ENCODE measurements at places on chromosomes 1 and 21.

- DNase-seq = no peak
These were observed 13.4 kb upstream of the PIAS3 start for GRCh38 chr1:145871994-145872924.

- no peak for DNase-seq
These were observed 1.2 kb downstream of the TRABD2B start for GRCh38 chr1:47996060-47996405.

- no peak for DNase-seq
These were observed 30.6 kb downstream of the EPS15 start for GRCh38 chr1:51488372-51489050.

DNA sequence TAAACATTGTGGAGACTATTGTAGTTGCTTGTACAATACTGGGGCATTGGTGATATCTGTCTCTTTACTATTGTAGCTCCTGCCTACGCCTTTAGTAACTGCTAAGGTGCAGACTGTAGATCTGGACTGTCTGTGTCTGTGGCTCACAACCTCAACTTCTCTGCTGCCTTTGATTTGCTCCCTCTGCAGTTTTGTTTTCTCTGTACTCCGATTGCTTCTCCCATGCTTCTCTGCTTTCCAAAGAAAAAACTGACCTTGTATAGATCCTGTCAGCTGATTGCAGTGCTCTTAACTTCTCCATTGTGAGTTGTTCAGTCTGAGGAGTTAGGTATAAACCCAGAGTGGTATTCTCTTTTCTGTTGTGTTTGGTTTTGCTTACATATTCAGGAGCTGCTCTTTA, 15.3 kb downstream of the MAGI3 start:
- no peak for DNase-seq

DNA sequence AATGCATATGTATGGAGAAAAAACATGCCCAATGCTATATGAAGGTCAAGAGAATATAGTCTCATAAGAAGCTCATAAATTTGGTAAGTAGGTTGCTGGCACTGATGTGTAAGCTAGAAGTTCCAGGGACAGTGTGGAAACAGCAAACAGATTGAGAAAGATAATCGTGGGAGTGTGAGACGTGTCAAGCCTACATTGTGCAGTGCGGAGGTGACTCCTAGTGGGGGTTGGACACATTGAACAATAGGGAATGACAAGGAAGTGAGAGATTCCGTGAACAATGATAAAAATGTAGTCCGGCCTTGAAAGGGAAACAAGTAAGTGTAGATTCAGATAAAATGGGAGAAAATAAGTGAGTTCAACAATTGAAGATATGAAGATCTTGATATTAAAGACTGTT, 788.4 kb upstream of the PRMT6 start:
- DNase-seq = no peak

- DNase-seq = no peak
These were observed 372 bp downstream of the SLC25A44 start for GRCh38 chr1:156194300-156194652.

DNA sequence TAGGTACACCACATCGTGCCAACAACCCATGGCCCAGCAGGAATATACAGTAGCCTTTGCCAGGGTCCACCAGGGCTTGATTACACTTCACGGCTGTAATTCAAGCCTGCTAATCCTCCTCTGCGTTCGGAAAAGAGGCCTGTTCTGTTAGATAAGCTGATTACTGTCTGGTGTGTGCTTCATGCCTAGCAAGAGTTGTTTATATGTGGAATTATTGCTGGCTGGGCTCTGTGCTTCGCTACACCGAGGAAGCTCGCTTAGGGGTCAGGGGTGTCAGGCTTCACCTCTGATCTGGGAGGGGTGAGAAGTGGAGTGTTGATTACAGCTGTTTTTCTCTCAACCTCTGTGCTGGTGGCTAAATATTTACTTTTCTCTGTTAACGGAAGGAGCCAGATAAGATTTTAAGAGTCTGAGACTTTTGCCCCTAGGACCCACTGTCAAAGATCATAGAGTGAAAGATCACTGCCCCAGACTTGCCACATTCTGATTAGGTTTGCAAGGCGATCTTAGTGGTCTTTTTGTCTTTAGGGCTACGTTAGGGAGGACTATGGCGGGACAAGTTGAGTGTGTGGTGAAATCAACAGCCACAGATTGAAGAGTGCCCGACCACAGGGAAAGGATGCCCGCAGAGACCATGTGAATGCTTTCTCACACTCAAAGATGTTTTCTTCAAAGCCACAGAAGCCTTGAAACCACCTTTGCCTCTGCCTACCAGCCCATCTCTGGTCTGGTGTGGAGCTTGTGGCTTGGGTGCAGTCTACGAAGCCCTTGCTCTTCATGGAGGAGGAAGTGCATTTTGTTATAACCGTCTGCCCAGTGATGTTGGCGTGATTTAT, 216.1 kb downstream of the PBX1 start:
- no peak for DNase-seq

GRCh38 chr1:163320891-163321290, 863 bp upstream of the NUF2 start:
- DNase-seq = no peak

GRCh38 chr1:228875741-228876140, 140.5 kb downstream of the RHOU start:
- DNase-seq = no peak

- no peak for DNase-seq
These were observed 21.8 kb downstream of the POFUT2 start for GRCh38 chr21:45265721-45266517.

GRCh38 chr1:221611656-221612046, 130.2 kb downstream of the DUSP10 start:
- DNase-seq = no peak

GRCh38 chr1:217138799-217139466, 415.7 kb upstream of the ESRRG start:
- DNase-seq = no peak

- no peak for DNase-seq
These were observed 65.8 kb downstream of the RHOU start for GRCh38 chr1:228801068-228801467.

DNA sequence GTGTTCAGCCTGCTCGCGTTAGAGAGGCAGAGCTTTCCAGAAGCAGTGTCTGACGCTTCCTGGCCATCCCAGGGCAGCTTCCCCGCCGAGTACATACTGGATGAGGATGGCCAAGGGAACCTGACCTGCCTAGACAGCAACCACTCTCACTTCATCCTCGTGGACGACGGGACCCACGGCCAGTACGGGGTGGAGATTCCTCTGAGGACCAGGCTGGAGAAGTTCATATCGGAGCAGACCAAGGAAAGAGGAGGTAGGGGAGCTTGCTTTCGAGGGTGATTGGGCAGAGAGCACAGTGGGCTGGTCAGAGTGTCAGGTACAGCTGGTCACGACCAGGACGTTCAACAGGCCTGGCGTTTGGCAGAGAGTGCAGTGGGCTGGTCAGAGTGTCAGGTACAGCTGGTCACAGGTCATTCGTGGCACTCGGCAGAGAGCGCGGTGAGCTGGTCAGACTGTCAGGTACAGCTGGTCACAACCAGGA, 22.4 kb downstream of the TRPM2 start:
- DNase-seq = no peak

DNA sequence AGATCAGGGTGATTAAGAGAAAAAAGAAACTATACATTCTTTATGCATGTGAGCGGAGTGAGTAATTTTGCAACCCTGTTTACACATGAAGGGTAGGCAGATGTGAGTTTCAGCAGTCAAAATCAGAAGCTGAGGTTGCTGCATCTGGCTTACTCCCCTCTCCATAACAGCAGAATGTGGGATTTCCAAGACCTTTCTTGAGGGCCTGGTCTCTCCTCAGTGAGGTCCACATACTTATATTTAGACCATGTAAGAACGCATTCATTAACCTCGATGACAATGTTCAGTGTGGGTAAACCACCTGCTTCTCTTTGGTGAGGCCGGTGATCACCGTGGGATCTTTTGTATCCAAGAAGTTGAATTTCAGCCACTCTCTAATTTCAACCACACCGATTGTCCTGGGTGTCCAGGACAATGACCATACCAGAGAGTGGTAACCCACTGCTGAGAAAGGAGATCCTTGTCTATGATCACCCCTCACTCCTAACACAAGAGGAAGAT, 18.7 kb upstream of the RAP1A start:
- no peak for DNase-seq

DNA sequence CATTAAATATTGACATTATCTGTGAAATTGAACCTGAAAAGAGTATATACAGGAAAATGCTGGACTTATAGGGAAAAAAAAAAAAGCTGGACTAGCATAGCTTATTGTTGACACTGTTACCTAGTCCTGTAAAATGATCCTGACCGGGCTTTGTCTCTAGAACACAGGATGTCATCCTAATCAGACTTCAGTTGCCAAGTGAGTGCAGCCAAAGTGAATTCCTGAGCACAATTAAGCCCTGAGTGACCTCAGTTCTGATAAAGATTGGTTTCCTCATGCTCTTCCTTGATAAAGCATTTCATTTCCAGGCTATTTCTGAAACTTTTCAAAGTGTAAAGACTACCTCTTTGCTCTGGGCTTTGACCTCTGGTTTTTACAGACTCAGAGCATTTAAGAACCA, 19.8 kb downstream of the SELP start:
- no peak for DNase-seq

DNA sequence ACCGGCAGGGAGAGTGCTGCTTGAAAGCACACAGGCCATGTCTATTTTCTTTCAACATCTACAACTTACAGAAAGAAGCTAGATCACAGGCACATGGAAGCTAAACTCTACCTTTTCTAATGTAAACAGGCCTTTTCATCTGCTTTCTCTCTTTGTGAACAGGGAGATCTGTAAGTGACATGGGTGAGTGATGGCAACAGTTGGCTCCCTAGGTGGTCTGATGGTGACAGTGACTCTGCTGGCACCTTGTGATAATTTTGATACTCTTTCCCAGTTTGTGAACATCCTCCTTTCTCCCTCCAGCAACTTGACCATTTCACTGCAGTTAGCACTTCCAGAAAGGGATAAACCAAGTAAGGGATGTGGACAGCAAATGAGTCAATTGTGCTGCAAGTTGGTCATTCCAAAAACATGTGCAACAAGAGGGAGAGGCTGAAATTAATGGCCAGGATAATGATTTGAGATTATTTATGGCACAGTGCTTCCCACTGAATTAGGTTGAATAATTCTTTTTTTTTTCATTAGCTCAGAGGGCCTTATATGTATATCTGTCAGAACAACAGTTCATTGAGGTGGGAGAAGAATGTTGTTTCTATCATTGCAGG, 89.5 kb downstream of the XCL2 start:
- no peak for DNase-seq

DNA sequence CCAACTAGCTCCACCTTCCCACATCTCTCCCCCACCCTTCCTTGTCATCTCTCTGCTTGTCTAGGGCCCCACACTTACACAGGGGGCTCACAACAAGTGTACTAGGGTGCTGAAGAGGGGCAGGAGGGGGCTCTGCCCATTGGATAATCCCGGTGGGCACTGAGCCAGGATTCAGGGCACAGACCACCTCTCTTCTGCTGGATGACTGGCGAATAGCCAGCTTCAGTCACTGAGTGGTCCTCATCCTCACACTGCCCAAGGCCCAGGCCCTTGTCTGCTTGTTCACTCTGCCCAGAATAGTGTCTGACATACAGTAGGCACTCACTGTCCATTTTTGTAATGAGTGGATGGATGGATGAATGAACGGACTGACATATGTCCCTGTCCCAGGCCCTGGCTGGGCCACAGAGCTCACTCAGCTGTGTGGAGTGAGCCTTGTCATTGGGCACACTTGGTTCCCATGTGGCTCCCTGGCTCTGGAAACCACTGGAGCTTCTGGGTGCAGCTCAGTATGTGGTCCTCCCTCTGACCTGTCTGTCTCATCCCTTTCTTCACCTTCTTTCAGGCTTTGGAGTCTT, 36.6 kb downstream of the FOXO6 start:
- DNase-seq = no peak

GRCh38 chr1:91505086-91505485, 4.4 kb downstream of the CDC7 start:
- no peak for DNase-seq

DNA sequence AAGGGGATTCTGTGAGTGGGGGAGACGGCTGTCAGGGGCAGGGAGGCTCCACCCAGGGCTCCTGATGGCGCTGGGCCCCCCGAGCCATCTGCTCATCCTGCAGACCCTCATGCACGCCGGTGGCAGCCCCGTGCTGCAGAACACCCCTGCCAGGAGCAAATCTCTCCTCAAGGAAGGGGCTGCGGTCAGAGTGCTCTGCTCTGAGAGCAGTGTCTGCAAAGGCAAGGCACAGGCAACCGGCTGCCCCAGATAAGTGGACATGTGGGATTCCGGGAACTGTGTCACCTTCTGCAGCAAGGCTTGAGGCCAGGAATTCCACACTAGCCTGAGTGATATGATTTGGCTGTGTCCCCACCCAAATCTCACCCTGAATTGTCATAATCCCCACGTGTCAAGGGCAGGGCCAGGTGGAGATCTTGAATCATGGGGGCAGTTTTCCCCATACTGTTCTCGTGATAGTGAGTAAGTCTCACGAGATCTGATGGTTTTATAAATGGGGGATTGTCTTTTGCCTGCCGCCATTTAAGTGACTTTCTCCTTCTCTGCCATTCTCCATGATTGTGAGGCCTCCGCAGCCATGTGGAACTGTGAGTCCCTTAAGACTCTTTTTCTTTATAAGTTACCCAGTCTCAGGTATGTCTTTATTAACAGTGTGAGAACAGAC, 101.0 kb downstream of the PDE9A start:
- DNase-seq = no peak

DNA sequence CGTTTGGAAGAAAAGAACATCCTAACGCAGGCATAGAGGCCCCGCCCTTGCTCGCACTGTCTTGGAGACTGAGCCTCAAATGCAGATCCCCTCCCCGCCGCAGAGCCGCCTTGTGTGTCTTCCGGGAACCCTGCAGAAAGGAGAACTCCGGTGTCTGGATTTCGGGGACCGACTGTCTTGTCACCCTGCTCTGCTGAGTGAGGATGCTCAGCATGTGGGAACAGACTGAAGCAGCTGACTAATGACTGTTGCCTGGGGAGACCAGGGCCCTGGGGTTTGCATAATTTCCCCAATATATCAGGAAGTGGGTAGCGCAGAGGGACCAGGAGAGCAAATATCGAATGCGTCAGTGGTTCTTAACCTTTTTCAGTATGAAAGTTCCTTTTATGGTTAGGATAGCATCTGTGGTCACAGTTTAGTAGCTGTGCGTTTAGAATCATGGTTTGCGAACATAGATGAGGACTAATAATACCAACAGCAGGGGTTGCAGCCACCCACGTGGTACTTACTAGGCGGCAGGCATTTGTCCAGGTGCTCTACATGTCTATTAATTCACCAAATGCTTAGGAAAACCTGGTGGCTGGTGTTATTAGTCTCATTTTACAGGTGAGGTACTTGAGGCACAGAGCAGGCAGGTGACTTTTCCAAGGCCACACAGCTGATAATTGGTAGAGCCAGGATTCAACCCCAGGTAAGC, 14.3 kb downstream of the GPR137B start:
- DNase-seq = peak; percentile 86

DNA sequence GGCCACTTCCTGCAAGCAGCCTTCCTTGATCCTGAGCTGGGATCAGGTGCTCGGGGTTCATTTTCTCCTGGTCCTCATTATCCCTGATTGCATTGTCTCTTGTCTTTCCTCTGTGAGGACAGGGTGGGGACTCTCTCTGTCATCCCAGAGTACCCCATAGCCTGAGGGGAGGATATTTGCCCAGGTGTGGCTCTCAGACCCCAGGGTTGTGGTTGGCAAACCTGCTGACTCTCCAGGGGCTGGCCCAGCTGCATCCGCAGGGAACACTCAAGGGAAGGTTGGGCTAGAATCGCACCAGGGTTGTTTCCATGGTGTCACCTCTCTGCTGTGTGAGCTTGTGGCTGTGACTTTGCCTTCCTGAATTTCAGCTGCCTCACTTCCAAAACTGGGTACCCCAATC, 276.8 kb upstream of the C1orf174 start:
- no peak for DNase-seq

GRCh38 chr1:61083807-61084440, 1.6 kb downstream of the NFIA start:
- no peak for DNase-seq

Data from GM12892 (cell line).